ENCODE measurements at places on chromosomes 1 and 21. TPM values are rescaled to one million over a fixed set of nuclear protein-coding genes. Genes with fewer than 3 reads are reported as not detected.

Gene PAQR6
- total RNA-seq: 0.81 TPM

Gene HEYL
- total RNA-seq: 35.4 TPM

Gene TNFSF4
- 4.0 TPM for total RNA-seq

Gene CENPF
- total RNA-seq: 4.3 TPM

Gene DPYD
- total RNA-seq: 51.3 TPM

Gene SH2D2A
- total RNA-seq: 2.7 TPM

Gene CHI3L2
- total RNA-seq: 7.8 TPM

Gene PPFIA4
- total RNA-seq: 22.7 TPM

Gene LCE1A
- not detected for total RNA-seq

Gene AGT
- total RNA-seq: 49.1 TPM

Gene FAM163A
- total RNA-seq: not detected

Gene FCRL4
- not detected for total RNA-seq

Gene C1orf210
- not detected for total RNA-seq

- no peak for DNase-seq
- no peaks in the 10 kb centered on the region for H3K36me3 ChIP-seq
- no peak overlapping the region for H3K4me3 ChIP-seq
- no peaks in the 10 kb centered on the region for H3K4me1 ChIP-seq
Measured at GRCh38 chr21:37762606-37763005, 153.7 kb downstream of the KCNJ6 start.

- no peak overlapping the region for H3K4me3 ChIP-seq
- no peak overlapping the region for H3K27ac ChIP-seq
- no peaks in the 10 kb centered on the region for H3K27me3 ChIP-seq
- DNase-seq: no peak
Measured at GRCh38 chr1:180358649-180359048, 128.6 kb downstream of the LHX4 start.

- H3K4me3 ChIP-seq: no peak overlapping the region
- H3K27me3 ChIP-seq: no peaks in the 10 kb centered on the region
- H3K27ac ChIP-seq: no peak overlapping the region
- peaks cover 7% of the 10 kb centered on the region for H3K36me3 ChIP-seq
- H3K4me1 ChIP-seq: no peaks in the 10 kb centered on the region
Measured at GRCh38 chr1:224438989-224439388, 4.4 kb upstream of the WDR26 start.

GRCh38 chr1:246930830-246931548 is 759 bp downstream of the AHCTF1 start:
- H3K27ac ChIP-seq: peak overlapping the region; percentile 7
- H3K4me1 ChIP-seq: no peaks in the 10 kb centered on the region
- peak; percentile 86 for DNase-seq
- no peaks in the 10 kb centered on the region for H3K27me3 ChIP-seq
- peak overlapping the region; percentile 38 for H3K4me3 ChIP-seq

- no peaks in the 10 kb centered on the region for H3K36me3 ChIP-seq
- no peak overlapping the region for H3K4me3 ChIP-seq
- no peak for DNase-seq
- H3K4me1 ChIP-seq: no peaks in the 10 kb centered on the region
- H3K27me3 ChIP-seq: no peaks in the 10 kb centered on the region
Measured at GRCh38 chr1:14499312-14500040, 99.0 kb upstream of the KAZN start.

- DNase-seq: no peak
- H3K27ac ChIP-seq: no peak overlapping the region
- H3K4me1 ChIP-seq: peaks cover 1% of the 10 kb centered on the region
- H3K4me3 ChIP-seq: no peak overlapping the region
- H3K27me3 ChIP-seq: no peaks in the 10 kb centered on the region
Measured at GRCh38 chr1:60620087-60620486, 462.3 kb upstream of the NFIA start.

DNA sequence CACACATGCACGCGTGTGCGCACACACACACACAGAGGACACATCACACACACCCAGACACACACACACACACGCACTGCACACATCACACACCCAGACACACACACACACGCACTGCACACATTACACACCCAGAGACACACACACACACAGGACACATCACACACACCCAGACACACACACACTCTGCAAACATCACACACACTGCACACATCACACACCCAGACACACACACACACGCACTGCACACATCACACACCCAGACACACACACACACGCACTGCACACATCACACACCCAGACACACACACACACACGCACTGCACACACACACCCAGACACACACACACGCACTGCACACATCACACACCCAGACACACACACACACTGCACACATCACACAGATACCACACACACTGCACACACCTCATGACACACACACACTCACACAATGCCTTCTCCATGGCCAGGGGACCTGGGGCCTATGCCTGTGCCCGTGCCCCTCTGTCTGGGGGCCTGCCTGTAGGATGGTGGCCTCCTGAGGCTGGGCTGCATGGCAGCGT is 24.4 kb downstream of the CRYAA start:
- no peaks in the 10 kb centered on the region for H3K4me1 ChIP-seq
- H3K4me3 ChIP-seq: no peak overlapping the region
- no peaks in the 10 kb centered on the region for H3K36me3 ChIP-seq
- no peak for DNase-seq
- no peak overlapping the region for H3K27ac ChIP-seq

GRCh38 chr1:72911656-72912055 is 629.3 kb upstream of the NEGR1 start:
- H3K36me3 ChIP-seq: no peaks in the 10 kb centered on the region
- no peak for DNase-seq
- H3K27ac ChIP-seq: no peak overlapping the region
- H3K4me1 ChIP-seq: no peaks in the 10 kb centered on the region
- H3K4me3 ChIP-seq: no peak overlapping the region

DNA sequence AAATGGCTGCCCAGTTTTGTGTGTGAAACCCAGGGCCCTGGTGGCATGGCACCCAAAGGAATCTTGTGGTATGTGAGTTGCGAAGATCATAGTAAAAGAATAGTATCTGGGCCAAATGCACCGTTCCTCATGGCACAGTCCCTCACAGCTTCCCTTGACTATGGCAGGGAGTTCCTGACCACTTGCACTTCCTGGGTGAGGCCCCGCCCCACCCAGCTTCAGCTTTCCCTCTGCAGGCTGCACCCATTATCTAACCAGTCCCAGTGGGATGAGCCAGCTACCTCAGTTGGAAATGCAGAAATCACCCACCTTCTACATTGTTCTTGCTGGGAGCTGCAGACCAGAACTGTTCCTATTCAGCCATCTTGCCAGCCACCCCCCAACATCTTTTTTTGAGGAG is 63.0 kb downstream of the SLC5A9 start:
- no peak for DNase-seq
- H3K4me1 ChIP-seq: no peaks in the 10 kb centered on the region
- no peaks in the 10 kb centered on the region for H3K27me3 ChIP-seq
- H3K4me3 ChIP-seq: no peak overlapping the region
- H3K27ac ChIP-seq: no peak overlapping the region

- H3K27ac ChIP-seq: no peak overlapping the region
- no peaks in the 10 kb centered on the region for H3K27me3 ChIP-seq
- H3K4me3 ChIP-seq: no peak overlapping the region
- no peaks in the 10 kb centered on the region for H3K4me1 ChIP-seq
- DNase-seq: no peak
- H3K36me3 ChIP-seq: no peaks in the 10 kb centered on the region
Measured at GRCh38 chr21:15671188-15671587, 58.6 kb upstream of the USP25 start.

DNA sequence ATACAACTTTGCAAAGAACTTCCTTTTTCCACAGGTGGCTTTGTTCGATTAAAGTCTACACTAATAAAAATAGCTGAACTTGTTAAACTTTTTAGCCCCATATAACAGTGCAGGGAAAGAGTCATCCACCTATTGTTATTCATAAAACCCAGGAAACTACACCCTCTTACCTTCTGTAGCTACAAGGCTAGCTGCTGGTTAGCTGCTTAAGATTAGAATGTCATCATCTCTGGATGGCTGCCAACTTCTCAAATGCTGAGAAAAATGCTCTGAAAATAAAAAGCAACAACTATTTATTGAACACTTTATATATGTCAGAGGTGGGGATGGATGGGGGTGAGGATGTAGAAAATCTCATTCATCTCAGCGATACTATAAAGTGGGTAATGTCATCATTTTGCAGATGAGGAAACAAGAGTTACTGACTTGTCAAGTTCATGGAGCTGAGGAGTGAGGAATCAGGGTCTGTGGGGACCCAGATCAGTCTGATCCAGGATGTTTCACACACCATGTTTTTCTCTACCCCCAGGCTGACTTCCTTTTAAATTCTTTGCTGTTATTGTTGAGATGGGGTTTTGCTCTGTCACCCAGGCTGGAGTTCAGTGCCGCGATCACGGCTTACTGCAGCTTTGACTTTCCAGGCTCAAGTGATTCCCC is 17.1 kb downstream of the ATP5PF start:
- H3K4me3 ChIP-seq: no peak overlapping the region
- no peaks in the 10 kb centered on the region for H3K4me1 ChIP-seq
- DNase-seq: no peak

GRCh38 chr1:115890580-115890979 is 49.7 kb upstream of the NHLH2 start:
- H3K4me1 ChIP-seq: no peaks in the 10 kb centered on the region
- H3K27ac ChIP-seq: no peak overlapping the region
- no peaks in the 10 kb centered on the region for H3K27me3 ChIP-seq
- DNase-seq: no peak
- H3K36me3 ChIP-seq: no peaks in the 10 kb centered on the region
- H3K4me3 ChIP-seq: no peak overlapping the region

- no peaks in the 10 kb centered on the region for H3K36me3 ChIP-seq
- no peaks in the 10 kb centered on the region for H3K4me1 ChIP-seq
- H3K27ac ChIP-seq: no peak overlapping the region
- H3K4me3 ChIP-seq: no peak overlapping the region
- DNase-seq: no peak
Measured at GRCh38 chr1:194013561-194013960, 827.1 kb upstream of the B3GALT2 start.

DNA sequence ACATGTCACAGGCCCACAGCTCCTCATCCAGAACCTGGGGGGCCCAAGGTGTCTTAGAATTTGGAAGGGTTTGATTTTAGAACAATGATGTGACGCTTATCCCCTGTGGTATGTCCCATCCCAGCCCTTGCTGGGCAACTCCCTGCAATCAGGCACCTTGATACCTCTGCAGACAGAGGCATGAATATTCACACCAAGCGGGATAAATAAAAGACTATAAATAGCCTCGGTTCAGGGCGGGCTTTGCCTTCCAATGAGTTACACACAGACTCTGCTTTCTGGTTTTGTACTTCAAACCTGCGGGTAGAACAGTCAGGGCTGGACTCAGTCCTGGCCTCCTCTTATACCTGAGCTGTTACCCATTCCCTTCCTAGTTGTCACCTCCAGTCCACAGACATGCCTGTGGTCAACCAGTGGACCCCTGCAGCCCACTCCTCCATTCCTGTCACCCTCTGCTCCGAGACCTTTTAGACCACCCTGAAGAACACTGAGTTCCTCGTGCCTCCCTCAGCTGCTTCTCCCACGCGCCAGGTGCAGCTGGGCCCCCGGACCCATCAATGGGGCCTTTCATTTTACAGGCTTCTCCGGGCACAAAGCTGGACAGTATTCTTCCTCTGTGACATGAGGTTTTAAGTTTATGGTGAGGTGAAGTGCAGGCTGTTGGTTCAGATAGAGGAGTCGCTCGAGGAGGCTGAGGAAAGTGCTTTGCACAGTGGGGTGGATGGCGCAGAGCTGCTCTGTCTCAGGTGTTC is 120.1 kb upstream of the TNR start:
- no peaks in the 10 kb centered on the region for H3K36me3 ChIP-seq
- no peaks in the 10 kb centered on the region for H3K27me3 ChIP-seq
- H3K4me1 ChIP-seq: no peaks in the 10 kb centered on the region
- H3K27ac ChIP-seq: no peak overlapping the region

- no peaks in the 10 kb centered on the region for H3K4me1 ChIP-seq
- H3K27me3 ChIP-seq: no peaks in the 10 kb centered on the region
- no peaks in the 10 kb centered on the region for H3K36me3 ChIP-seq
Measured at GRCh38 chr1:88537787-88538186, 146.3 kb upstream of the PKN2 start.

GRCh38 chr1:157751283-157751682 is 25.6 kb downstream of the FCRL2 start:
- DNase-seq: no peak
- no peaks in the 10 kb centered on the region for H3K4me1 ChIP-seq
- no peak overlapping the region for H3K4me3 ChIP-seq
- H3K27me3 ChIP-seq: no peaks in the 10 kb centered on the region
- no peak overlapping the region for H3K27ac ChIP-seq

DNA sequence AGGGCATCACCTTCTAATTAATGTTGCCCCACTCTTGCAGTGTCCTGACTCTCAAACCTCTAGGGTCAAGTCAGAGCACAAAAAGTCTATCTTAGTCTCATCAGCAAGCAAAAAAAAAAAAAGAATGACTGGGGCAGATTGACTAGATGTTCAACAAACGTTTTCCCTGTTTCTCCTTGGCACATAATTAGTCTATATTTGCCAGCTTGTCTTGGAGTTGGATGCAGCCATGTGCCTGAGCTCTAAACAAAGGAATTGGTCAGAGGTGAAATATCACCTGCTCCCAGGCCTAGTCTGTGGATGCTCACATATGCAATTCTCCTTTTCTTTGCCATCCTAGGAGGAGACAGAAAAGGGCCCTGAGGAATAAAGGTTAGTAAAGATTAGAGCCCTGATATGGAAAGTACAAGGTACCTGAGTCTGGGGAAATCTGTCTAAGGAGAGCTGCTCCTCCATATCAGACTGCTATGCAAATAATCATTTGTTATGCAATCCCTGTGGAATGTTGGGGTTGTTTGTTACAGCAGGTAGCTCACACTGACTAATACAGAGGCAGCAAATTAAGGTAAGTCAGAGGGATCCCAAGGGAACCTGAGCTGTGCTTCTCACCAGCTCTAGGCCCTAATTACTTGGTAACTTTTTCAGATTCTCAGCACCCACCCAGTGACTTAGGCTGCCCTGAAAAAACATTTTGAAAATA is 130.8 kb downstream of the BRINP2 start:
- H3K4me3 ChIP-seq: no peak overlapping the region
- no peak overlapping the region for H3K27ac ChIP-seq
- no peaks in the 10 kb centered on the region for H3K27me3 ChIP-seq
- no peak for DNase-seq
- no peaks in the 10 kb centered on the region for H3K4me1 ChIP-seq
- no peaks in the 10 kb centered on the region for H3K36me3 ChIP-seq
